Pancreas (tissue), 10 donors: ENCODE measurements at places on chromosomes 1 and 21. TPM values are rescaled to one million over a fixed set of nuclear protein-coding genes. Genes with fewer than 3 reads are reported as not detected.

- no peak overlapping the region for H3K27ac ChIP-seq
- no peaks in the 10 kb centered on the region for H3K4me1 ChIP-seq
- H3K36me3 ChIP-seq = no peaks in the 10 kb centered on the region
- DNase-seq = no peak
- no peaks in the 10 kb centered on the region for H3K27me3 ChIP-seq
These were observed 463.0 kb downstream of the DSCAM start for GRCh38 chr21:40383951-40384350.

- no peaks in the 10 kb centered on the region for H3K27me3 ChIP-seq
- no peak for DNase-seq
- H3K36me3 ChIP-seq = no peaks in the 10 kb centered on the region
- no peaks in the 10 kb centered on the region for H3K4me1 ChIP-seq
- no peak overlapping the region for H3K27ac ChIP-seq
These were observed 5.2 kb downstream of the NCF2 start for GRCh38 chr1:183585038-183585437.

- no peaks in the 10 kb centered on the region for H3K36me3 ChIP-seq
- H3K4me3 ChIP-seq = no peak overlapping the region
- DNase-seq = no peak
- no peaks in the 10 kb centered on the region for H3K4me1 ChIP-seq
- H3K27ac ChIP-seq = no peak overlapping the region
These were observed 1216.1 kb upstream of the NCAM2 start for GRCh38 chr21:19781881-19782652.

DNA sequence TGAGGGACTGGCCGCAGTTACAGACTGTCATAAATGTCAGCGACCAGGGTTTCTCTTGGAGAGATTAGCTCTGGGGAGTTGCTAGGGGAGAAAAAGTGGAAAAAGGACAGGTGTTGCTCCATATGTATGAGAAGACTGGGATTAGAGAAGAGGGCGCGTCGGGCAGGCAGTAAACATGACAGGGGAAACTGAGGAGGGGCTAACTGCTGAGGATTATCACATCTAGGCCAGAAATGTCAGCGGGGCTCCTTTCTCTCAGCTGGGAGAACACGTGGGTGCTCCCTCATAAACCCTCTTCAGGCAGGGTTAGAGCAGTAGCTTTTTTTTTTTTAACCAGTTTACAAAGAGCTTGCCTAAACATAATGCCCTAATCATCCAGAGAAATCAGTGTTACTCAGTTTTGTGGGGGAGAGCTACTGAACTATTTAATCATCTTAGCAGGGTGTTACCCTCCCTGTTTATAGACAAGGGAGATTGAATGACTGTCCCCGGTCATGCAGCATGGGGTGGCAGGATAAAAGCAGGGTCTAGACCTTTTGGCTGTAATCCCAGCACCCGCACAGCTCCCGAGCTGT, 35.2 kb downstream of the ELAPOR1 start:
- peaks cover 63% of the 10 kb centered on the region for H3K4me1 ChIP-seq
- no peak for DNase-seq
- H3K27me3 ChIP-seq = no peaks in the 10 kb centered on the region
- H3K36me3 ChIP-seq = no peaks in the 10 kb centered on the region
- no peak overlapping the region for H3K4me3 ChIP-seq

- peak; percentile 85 for DNase-seq
- H3K27ac ChIP-seq = no peak overlapping the region
- no peaks in the 10 kb centered on the region for H3K4me1 ChIP-seq
- peaks cover 4% of the 10 kb centered on the region for H3K27me3 ChIP-seq
- no peaks in the 10 kb centered on the region for H3K36me3 ChIP-seq
- no peak overlapping the region for H3K4me3 ChIP-seq
These were observed 98.5 kb downstream of the LMX1A start for GRCh38 chr1:165257969-165258459.

DNA sequence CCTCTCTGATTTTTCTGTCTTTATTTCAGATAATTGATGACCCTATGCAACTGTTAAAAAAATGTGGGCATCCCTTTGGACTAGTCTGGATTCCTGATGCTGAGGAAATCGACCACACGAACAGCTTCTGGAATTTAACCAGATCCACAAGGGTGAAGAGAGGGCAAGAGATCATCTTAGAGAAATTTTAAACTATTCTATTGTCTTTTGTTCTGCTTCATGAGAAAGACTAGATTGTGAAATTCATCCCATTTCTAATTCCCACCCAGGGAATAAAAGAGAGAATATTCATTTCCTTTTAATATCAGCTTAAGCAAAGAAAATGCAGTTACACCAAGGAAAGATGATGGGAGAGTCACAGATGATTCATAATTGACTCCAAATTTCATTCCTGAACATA, 71.8 kb downstream of the DUSP10 start:
- H3K4me1 ChIP-seq = no peaks in the 10 kb centered on the region
- no peak for DNase-seq
- no peaks in the 10 kb centered on the region for H3K36me3 ChIP-seq
- no peak overlapping the region for H3K4me3 ChIP-seq
- H3K27me3 ChIP-seq = no peaks in the 10 kb centered on the region

DNA sequence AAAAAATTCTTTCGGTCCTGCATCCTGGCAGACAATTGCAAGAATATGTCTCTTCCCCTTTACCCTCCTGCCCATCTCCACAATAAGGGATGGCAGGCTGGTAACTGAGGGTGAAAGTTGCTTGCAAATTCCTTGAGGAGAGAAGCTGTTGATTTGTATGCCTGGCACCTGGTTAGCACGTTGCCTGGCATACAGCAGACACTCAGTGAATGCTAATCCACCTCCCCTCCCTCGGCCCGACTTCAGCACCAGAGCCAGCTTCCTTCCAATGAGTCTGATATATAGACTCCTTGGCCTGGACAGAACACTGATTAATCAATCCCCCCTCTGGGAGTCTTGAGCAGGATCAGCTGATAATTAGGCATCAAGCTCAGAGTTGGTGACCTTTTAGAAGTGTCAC, 39.1 kb downstream of the KCNC4 start:
- no peak for DNase-seq
- no peaks in the 10 kb centered on the region for H3K27me3 ChIP-seq
- H3K4me3 ChIP-seq = no peak overlapping the region

DNA sequence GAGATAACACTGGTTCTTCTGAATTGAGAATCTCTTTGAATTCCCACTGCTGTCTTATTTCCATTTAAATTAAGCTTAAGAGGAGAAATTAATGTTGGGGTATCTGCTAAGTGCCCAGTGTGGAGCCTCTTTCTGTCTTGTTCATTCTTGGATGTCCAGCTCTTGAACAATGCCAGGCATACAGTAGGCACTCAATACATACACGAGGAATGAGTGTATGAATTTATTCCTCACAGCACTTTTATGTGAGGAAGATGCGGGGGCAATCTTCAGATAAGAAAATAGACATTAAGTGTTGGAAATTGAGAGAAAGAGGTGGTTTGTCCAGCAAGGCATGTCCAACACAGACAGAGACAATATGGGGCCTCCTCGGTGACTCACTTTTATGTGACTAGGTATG, 11.8 kb upstream of the ATF3 start:
- H3K4me1 ChIP-seq = no peaks in the 10 kb centered on the region
- H3K27me3 ChIP-seq = no peaks in the 10 kb centered on the region
- peak overlapping the region; percentile 55 for H3K27ac ChIP-seq
- H3K36me3 ChIP-seq = no peaks in the 10 kb centered on the region
- H3K4me3 ChIP-seq = no peak overlapping the region

- H3K27ac ChIP-seq = no peak overlapping the region
- no peaks in the 10 kb centered on the region for H3K27me3 ChIP-seq
- no peak for DNase-seq
- no peaks in the 10 kb centered on the region for H3K4me1 ChIP-seq
- no peaks in the 10 kb centered on the region for H3K36me3 ChIP-seq
These were observed 2.0 kb upstream of the TNFRSF25 start for GRCh38 chr1:6467744-6468688.

- H3K4me3 ChIP-seq = no peak overlapping the region
- H3K27ac ChIP-seq = no peak overlapping the region
- DNase-seq = no peak
- H3K36me3 ChIP-seq = no peaks in the 10 kb centered on the region
These were observed 1082.4 kb upstream of the B3GALT2 start for GRCh38 chr1:194268839-194269238.

DNA sequence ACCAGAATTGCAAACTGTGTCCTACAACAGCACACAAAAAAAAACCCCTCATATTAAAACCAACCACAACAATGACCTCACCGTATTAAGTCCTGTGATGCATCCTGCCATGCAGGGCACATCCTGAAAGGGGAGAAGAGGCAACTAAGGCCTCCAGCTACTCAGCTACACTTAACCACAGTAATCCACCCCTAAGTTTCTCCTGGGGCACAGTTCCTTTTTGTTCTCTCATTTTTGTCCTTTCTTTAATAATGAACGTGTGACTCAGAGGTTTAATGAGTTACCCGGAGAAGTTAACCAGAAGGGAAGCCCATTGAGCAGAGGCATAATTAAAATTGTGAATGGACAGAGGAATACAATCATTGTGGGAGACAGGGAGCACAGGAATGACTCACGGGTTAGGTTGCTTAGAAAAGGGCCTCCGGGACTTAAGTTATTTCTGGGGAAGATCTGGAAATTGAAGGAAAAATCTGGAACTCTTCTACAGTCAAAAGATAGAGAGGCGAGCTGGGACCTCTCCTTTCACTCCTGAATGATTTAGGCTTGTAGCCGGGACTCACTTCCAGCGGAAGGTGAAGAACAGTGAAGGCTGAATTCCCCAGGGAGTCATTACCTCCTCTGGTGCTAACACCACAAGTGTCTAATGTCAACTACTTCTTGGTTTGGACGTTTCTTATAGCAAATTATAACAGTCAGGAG, 36.9 kb upstream of the HIVEP3 start:
- no peak for DNase-seq
- H3K36me3 ChIP-seq = no peaks in the 10 kb centered on the region
- no peaks in the 10 kb centered on the region for H3K27me3 ChIP-seq
- no peak overlapping the region for H3K27ac ChIP-seq
- no peak overlapping the region for H3K4me3 ChIP-seq

Gene ST6GALNAC3
- 1.5 TPM for total RNA-seq

Gene CFAP410
- total RNA-seq = 16.6 TPM

Gene CASQ2
- 0.12 TPM for total RNA-seq

Gene CNIH3
- 3.0 TPM for total RNA-seq

Gene KIF14
- total RNA-seq = 0.15 TPM

Gene SUSD4
- 6.0 TPM for total RNA-seq
